ENCODE measurements at places on chromosomes 3 and 15.

GRCh38 chr3:156461889-156462288 lies 93.0 kb downstream of the SSR3 start:
- DNase-seq, result no peak

DNA sequence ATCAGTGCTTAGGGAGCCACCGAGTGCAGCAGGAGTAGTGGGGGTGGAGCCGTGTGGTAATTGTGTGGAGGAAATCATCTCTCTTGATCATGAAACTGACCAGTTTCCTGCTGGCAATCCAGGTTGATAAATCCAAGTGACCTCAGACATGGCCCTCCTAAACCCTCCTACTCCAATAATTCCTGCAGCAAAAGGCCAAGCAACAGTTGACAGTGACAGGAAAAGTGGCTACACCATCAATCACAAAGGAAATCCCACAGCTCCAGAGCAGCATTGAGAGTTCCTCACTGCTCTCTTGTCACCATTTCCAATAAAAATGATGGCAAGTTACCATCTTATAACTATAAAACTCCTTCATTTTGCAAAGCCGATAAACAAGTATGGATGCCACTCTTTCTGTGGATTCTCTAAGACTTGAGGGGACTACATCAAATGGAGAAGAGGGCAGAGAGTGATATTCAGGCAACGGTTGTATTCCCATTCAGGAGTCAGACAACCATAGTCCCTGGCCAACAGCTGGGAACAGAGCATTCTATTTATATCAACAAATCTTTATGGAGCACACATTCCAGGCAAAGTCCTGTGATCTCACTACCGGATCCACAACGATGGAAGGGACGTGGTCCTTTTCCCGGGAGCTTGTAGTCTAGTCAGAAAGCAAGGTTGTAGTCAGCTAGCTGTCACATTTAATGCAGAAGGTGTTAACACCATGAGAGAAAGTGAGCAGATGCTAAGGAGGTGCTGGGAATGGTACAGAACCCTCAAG lies 312.5 kb upstream of the CTNNB1 start:
- DNase-seq, result no peak

DNA sequence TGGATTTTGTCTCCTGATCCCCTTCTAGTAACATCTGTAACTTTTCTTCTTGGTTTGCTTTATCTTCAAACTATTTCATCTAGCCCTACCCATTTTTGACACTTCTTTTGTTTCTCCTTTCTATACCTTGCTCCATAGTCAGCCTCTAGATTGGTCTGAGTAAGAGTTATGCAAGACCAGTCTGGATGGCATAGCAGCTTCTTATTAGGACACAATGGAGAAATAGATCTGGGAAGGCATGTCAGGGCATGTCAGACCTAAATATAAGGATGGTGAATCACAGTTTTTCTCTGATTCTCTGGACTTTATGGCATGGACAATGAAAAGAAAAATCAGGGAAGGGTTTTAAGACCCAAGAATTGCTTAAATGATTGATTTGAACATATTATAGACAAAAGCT lies 452.5 kb downstream of the RAP2B start:
- DNase-seq, result no peak

DNA sequence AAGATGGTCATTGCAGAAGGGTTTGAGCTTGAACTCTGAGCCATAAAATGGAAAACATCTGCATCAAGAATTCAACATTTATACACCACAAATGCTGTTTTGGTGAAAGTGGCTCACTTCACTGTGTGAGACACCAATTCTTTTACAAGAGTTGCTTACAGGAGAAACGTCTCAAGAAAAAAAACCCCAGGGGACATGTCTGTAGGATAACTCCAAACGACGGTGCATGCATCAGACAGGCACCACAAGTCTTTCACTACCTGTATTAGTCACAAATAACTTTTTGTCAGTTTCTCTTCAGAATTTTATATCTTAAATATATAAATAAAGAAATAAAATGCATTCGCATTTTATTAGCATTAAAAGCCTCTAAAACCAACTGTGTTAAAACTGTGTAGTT lies 164.3 kb downstream of the EFHB start:
- no peak for DNase-seq

DNA sequence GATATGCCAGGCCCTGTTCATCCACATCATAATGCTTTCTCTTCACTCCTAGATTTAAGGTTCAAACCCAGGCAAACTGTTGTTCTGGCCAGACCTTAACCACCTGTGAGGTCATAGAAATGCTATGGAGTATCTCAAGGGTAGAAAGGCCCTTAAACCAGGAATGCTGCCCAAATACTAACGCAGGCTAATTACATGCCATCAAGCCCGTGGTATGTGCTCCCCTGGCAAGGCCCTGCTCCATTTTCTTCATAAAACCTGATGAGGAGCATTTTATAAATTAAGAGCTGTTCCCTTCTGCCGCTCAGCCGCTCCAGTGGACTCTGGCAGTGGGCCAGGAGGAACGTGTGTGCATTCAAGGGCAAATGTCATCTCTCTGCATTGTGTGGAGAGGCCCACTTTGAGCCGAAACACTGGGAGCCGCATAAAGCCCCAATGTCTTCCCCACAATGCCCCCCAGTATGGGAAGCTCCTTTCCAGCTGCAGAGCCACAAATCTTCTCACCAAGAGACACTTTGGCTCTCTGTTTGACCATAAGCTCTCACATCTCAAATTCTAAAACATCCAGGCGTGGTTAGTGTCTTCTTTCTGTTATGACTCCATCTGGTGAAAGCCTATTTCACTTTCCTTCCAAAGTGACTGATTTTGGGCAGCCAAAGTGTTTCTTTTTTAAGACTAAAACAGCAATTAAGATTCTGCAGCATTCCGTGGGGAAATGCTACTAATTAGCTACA lies 210.8 kb upstream of the NR2E3 start:
- DNase-seq, result no peak

DNA sequence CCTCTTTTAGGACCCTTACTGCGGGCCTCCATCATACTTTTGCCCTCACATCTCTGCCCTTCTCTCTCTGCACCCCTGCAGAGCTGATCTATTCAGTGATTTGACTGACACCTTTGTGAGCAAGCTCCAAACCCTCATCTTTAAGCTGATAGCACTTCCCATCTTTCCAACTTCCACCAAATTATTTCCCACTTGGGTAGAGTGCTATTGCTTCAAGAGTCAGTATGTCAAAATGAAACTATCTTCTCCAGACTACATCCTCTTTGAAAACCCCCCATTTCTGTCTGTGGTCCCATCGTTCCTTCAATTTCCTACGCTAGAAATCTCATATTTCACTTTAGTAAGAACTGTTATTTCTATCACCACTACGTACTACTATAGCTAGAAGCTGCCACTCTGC lies 19.7 kb downstream of the ZWILCH start:
- DNase-seq, result no peak

DNA sequence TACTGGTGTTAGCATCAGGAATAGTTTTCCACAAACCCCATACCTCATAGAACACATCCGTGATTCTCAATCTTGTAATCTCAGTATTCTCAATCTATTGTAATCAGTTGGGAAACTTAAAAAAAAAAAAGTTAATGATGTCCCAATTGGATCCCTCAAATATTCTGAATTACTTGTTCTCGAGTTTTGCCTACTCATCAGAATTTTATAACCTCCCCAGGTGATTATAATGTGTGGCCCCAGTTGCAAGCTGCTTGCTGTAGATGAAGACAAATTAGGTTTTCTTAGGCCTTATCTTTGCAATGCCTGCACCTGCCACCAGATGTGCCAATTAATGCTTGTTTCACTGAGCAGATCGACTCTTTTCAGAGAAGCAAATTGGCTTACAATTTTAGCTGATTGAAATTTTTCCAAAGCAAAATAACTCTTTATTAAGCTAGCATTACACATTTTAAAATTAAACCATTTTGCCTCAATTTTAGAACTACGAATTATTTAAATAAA lies 19.0 kb upstream of the DIPK2A start:
- DNase-seq, result no peak

DNA sequence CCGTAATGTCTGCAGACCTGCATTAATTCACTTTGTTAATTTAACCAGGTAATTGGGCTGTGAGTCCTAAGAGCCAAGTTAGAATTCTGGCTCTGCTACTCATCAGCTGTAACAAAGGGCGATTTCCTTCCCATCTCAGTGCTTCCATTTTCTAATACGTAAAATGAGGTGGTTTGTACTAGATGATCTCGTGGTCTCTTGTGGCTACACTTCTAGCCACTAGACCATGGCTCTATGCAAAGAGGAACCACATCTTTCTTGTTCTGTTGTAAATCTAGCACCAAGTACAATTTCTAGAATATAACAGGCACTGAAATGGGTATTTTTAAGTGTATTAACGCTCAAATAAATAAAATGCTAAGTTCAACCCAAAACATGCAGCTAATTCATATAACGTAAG lies 174.4 kb upstream of the THBS1 start:
- DNase-seq, result no peak

DNA sequence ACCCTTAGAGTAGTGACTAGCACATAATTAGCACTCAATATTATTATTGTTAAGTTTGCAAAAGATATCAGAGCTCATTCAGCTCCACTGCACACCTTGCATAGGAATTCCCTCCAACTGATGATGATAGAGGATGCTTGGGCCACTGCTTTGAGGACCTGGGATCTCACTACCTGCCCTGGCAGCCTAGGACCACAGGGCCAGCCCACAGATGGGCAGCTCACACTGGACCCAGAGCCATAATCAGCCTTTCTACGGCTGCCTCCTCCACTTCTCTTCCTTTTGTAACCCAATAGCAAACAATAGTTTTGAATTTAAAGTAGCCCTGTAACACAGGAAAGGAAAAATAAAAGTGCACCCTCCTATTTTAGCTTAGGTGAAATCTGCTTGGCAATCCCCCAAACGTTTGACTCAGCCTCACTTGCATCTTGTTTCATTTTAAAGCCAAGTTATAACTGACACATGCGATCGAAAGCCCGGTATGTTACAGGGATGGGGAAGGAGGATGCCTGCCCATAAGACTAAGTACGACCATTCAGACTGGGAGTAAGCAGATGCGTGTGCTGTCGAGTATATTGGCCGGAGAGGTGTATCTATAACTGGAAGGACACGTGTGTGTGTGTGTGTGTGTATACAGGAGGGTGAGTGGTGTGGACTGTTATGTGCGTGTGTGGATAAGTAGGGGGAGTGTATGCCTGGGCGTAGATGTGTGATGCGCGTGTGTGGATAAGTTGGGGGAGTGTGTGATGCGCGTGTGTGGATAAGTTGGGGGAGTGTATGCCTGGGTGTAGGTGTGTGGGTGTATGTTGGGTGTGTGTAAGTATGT lies 65.9 kb downstream of the CPN2 start:
- no peak for DNase-seq

- DNase-seq, result no peak
These were observed 430.7 kb upstream of the CBLB start for GRCh38 chr3:106299300-106300098.

DNA sequence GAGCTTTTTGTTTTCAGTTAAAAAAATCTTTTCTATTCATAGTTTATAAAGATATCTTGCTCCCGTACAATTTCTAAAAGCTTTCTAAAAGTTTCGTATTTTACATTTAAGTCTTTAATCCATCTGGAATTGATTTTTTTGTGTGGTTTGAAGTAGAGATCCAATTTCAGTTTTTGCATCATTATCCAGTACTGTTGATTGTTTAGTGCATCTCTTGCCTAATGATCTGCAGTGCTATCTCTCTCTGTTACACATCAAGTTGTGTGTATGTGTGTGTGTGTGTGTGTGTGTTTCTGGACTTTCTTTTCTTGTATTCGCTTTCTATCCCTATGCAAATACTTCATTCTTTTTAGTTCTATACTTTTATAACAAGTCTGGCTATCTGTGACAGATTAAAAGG lies 605.8 kb upstream of the DPPA4 start:
- no peak for DNase-seq

- DNase-seq, result no peak
These were observed 527.5 kb downstream of the NAALADL2 start for GRCh38 chr3:175386630-175387029.

GRCh38 chr3:55305696-55306485 lies 181.2 kb downstream of the WNT5A start:
- no peak for DNase-seq

DNA sequence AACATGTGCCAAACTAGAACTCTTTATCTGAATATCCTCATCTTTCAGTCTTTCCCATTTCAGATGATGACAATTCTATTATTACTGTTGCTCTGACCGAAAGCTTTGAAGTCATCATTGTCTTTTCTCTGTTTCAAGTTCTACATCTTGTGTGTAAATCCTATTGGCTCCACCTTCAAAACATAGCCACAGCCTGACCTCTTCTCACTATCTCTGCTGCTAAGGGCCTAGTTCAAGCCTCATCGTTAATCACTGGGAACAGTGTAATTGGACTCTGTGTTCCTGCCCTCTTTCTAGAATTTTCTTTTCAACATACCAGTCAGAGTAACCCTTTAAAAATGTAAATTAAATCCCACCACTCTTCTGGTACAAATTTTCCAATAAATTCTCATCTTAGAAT lies 105.1 kb downstream of the OXSM start:
- DNase-seq, result no peak

- DNase-seq, result no peak
These were observed 279.8 kb downstream of the ZPLD1 start for GRCh38 chr3:102714567-102714966.

DNA sequence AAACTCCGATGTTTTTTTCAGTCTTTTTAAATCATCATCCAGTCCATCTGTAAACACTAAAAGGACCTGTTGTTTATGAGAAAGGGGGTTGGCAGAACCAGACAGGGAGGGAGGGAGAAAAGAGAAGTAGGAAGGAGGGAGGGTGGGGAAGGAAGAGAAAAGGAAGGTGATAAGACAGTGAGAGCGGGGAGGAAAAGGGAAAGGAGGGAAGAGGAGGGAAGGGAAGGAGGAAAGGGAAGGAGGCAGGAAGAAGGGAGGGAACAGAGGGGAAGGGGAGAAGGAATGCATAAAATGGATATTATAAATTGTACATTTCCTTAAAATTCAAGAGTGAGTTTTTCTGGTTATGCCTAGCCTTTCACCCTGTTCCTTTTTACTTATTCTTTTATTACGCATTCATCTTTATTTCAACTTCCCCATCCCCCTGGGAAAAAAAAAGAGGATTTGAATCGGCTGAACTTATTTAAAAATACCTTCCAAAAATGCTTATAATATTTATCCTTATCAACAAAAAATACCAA lies 50.1 kb upstream of the CAPN7 start:
- DNase-seq, result no peak

DNA sequence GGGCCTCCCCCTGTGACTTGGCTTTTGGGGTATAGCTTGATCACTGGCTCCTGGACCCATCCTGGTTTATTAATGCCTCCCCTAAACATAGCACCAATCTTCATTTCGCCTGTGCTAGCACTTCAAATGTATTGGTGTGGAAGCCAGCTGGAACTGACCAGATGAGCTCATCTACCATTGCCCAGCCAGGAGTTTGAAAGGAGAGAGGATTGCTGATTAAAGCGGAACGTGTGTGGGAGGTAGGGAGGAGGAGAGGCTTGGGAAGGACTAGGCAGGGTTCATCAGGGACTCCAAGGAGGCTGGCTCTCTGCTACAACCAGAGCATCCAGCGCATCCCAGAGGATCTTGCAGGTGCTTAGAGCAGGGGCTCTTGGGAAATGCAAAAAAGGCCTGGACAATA lies 34.4 kb upstream of the TLE3 start:
- DNase-seq, result no peak

- DNase-seq, result no peak
These were observed 61.6 kb downstream of the ULK4 start for GRCh38 chr3:41900265-41900664.

All from stimulated activated CD8-positive, alpha-beta memory T cell treated with anti-CD3 and anti-CD28 coated beads, Interleukin-4, amount 100 ng/mL, for 4 hours (primary cell).